Frontal cortex (tissue), 4 donors: ENCODE measurements at places on chromosomes 2 and 18. TPM values are rescaled to one million over a fixed set of nuclear protein-coding genes. Genes with fewer than 3 reads are reported as not detected.

DNA sequence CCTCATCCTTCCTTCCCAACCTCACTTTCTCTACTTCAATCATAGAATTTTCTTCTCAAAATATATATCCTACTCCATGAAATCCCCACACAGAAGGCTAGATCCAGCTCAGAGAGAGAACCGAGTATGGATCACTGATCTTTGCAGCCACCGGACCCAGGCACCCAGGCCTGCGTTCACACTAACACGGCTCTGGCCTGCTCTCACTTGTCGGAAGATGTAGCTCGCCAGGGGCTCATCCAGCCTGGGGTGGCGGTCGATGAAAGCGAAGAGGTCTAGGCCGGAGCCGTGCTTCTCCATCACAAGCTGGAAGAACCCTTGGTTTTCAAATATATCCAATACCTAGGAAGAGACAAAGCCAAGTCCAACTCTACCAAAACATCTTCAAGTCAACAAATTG is 12.7 kb upstream of the MTERF4 start:
- DNase-seq, result no peak

- no peak for DNase-seq
Measured at GRCh38 chr18:76018210-76018609, 476.8 kb downstream of the ZNF516 start.

Gene C2orf80
- 38.3 TPM for total RNA-seq

Gene RTTN
- 29.3 TPM for total RNA-seq

DNA sequence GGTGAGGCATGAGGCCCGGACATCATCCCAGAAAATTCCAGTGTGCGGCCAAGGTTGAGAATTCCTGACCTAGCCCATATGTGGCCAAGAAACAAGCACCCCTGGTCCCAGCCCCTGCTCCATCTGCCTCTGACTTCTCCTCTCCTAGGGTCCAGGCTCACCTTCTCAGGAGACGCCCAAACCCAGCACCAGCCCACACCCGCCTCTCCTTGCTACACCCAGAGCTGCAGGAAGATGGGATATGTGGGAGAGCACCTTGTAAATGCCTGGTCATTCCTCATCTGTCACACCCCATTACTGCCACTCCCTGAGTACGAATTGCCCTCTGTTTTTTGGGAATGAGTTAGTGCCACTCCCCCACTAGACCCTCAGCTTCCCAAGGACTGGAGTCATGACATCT is 7.3 kb upstream of the ATP6V1B1 start:
- DNase-seq, result no peak

GRCh38 chr2:70143314-70144150 is 47.3 kb downstream of the C2orf42 start:
- no peak for DNase-seq

Gene PSMA8
- total RNA-seq, result not detected

DNA sequence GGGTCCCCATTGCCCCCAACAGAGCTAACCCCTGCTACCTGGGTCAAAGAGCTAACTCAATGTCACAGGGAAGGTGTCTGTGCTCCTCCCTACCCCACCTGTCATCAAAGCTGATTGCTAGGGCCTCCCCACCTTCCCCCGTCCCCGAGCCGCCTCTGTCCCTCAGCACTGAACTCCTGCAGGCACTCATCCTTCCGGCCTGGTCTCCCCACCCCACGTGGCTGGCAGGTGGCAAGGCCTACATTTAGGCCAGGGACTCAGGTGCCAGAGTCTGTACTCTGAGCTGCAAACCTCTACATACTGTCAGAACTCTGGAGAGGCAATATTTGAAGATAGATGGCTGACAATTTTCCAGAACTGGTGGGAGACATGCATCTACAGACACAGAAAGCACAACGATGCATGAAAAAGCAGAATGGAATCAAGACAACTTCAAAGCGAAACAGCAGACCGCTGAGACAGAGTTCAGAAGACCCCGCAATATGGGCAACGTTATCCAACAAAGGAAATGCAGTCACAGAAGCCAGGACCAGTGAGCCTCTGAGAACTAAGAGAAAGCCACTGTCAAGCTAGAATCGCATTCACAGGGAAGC is 195.8 kb downstream of the HDAC4 start:
- no peak for DNase-seq

- DNase-seq, result no peak
Measured at GRCh38 chr2:136116813-136117390, 1.0 kb downstream of the CXCR4 start.

- DNase-seq, result no peak
Measured at GRCh38 chr18:45009756-45010155, 329.1 kb downstream of the SETBP1 start.

Gene SOWAHC
- total RNA-seq, result 33.0 TPM

DNA sequence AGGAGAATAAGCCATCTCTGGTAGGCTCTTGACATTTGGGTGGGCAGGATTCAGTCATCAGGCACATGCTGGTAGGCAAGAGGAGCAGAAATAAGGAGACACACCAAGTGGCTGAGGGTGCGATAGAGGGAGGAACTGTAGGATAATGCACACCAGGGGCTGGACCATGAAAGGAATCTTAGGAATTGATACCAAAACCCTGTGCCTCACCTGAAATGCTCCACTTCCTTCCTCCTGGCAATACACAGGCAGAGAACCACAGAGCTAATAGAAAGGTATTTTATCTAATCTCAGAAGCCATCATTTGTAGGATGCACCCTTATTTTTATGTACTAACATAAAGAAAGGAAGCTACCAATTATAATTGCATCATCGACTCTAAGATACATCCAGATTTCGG is 4.4 kb upstream of the CYP1B1 start:
- no peak for DNase-seq

DNA sequence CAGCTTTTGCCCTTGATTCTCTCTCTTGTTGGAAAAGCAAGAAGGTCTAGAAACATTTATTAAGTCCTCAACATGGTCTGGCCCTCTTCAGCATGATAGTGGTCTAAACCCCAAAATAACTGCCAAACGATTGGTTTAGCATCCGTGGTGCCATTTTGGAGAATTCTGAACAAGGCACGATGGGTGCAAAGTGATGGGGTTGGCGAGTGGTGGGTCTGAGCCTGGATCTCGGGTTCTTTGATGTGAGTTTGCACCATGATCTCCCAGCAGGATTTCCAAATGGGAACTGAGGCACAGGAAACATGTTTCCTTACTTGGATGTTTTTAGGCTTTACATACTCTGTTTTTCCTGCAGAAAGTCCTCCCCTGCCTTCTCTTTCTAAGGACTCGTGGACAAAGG is 240.3 kb downstream of the MYCN start:
- DNase-seq, result no peak

GRCh38 chr2:208253600-208254117 is 1.2 kb downstream of the IDH1 start:
- no peak for DNase-seq

DNA sequence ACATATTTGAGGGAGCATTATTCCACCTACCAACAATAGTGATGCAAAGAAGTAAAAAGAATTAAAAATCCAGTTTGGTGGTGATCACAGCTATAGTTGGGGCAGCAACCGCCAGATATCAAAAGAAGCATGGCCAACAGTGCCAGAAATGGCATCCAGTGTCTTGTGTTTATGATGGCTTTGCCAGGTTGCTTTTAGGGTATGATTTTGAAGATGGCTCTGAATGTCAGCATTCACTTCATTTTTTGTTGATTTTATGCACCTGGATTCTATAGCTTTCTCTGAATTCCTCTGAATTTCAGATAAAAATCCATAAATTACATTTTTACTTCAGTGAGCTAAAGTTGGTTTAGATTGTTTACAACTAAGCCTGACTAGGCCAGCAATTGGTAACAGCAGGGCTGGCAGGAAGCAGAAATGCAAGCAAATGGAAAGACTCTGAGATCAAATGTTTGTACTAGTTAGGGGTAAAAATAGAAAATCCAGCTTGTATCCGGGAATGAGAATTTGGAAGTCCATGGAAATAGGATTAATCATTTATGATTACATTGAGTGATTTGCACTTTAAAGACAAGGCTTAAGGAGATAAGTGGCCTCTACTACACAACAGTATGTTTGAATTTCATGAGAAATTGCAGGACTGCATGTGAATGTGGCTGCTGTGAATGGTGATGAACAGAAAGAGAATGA is 40.4 kb downstream of the COL3A1 start:
- no peak for DNase-seq
